Activated T-cell treated with anti-CD3 and anti-CD28 coated beads, Interleukin-2, amount 50 U/mL, for 24 hours (primary cell): ENCODE measurements at places on chromosomes 12 and 14.

GRCh38 chr12:109927622-109928021 lies 27.5 kb downstream of the TCHP start:
- DNase-seq = peak; percentile 48

GRCh38 chr14:33948145-33948868 lies 2.6 kb downstream of the EGLN3 start:
- DNase-seq = no peak

DNA sequence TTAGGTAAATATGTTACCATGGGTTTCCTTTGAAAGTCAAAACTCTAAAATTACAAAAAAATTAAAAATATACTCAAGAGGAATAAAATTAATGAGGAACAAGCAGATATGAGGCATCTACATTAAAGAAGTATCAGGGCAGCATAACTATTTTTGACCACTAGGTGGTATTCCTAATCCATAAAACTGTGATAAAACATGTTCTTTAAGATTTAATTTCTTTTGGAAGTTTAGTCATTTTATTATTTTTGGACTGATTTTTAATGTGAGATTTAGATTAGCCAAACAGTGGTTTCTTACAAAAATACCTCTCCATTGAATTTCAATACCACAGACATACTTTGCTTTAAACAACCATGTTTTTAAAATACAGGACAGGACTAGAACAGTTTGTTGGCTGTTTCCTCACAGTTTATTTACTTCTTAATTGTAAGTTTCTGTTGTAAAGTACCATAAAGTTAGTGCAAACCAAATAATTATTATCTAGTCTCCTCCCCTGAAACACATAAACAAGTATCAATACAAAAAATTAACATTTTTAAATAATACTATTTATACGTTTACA lies 49.8 kb downstream of the NTS start:
- no peak for DNase-seq

DNA sequence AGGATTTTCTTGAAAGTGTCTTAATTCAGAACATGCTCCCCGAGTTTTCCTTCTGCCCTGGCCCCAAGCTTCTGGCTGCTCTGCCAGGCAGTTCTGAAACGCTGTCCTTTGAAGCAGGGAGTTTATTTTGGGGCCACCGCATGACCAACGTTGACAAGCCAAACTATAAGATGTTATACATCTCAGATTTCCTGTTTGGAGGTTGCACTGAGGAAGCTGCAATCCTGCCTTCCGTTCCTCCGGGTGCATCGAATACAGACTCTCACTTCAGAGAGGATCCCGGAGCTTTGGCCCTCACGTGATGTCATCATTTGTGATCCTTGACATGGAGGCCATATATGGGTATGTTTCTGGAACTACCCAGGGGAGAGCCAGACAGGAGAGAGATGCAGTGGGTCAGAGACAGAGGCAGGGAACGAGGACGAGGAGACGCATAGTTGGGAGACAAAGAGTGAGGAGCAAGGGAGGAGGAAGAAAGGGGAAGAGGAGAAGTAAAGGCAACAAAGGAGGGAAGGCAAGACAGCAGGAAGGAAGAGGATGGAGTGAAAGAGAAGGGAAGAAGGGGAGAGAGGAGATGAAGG lies at the start of gene ASB2:
Gene ASB2 (minus strand): TSS at position 94 of the 581 bp plus-strand sequence. CDS start 12,031 bp downstream, outside the sequence.
- DNase-seq = no peak

GRCh38 chr12:9961106-9961505 lies 10.1 kb upstream of the CLEC12A start:
- no peak for DNase-seq

GRCh38 chr12:12892681-12893141 lies 1.3 kb downstream of the GPRC5A start:
- DNase-seq = no peak

- DNase-seq = no peak
Measured at GRCh38 chr12:24228371-24228770, 278.9 kb upstream of the SOX5 start.

- no peak for DNase-seq
Measured at GRCh38 chr14:62118461-62118860, 356.2 kb downstream of the SNAPC1 start.

DNA sequence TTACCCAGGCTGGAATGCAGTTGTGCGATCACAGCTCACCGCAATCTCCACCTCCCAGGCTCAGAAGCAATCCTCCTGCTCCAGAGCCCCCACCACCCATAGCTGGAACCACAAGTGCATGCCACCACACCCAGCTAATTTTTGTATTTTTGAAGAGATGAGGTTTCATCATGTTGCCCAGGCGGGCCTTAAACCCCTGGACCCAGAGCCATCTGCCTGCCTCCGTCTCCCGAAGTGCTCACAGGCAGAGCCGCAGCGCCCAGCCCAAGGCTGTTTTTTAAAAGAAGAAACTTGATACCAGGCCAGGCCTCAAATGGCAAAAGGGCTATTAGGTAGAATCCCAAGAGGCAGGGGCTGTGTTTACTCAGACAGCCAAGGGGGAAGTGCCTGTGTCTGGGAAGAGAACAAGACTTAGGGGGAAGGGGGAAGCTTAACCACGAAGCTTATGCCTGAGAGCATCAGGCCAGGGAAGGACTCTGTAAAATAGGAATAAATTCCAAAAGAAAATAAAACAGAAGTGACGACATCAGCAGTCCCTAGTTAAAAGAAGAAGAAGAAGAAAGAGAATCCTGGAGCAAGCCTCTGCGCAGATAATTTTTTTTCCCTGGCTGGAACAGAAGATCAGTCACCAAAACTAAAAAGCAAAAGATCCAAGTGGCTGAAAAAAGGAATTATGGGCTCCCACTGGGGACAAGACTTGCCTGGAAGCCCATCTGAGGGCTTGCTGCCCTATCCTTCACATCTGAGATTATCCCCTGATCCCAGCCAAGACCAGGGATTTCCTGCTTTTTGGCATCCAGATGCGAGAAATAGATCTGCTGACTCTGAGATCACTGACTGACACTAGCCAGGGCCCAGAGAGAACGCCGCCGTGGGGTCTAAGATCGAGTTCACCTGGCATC lies 170.5 kb downstream of the NDUFA12 start:
- DNase-seq = no peak

DNA sequence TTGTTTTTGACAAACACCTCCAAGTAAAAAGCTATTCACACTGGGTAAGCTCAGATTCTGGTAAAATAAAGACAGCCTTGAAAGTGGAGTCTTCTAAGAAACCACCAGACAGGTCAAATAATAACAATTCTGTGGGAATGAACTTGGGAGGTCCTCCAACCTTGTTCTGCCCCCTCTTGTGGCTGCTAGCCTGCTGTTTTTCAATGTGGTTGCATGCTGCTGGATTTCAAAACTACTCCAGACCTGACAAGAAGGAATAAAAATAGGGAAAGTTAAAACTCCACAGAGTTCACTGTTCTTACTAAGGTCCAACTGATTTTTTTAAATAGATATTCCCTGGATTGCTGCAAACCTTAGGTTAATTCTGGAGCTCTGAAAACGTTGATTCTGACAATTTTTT lies 32.2 kb upstream of the RIN3 start:
- DNase-seq = no peak

- no peak for DNase-seq
Measured at GRCh38 chr14:53458368-53458814, 305.3 kb upstream of the DDHD1 start.

DNA sequence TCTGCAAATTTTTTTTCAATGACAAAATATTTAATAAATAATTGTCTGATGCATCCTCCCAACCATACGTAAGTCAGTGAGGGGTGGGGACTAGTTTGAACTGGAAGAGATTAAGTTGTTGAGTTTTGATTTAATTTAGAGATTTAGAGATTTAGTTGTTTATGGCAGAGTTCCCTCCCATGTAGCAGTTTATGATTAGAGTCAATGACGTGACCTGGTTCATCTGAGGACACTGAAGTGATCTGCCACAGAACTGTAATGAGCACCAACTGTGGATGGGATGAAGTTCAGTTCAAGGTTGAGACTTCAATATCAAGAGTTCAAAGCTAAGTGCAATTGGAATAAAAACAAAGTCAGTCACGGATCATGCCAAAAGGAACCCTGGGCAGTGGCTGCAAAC lies 609.3 kb downstream of the NOVA1 start:
- no peak for DNase-seq

GRCh38 chr12:40313928-40314327 lies 89.1 kb downstream of the LRRK2 start:
- DNase-seq = no peak

DNA sequence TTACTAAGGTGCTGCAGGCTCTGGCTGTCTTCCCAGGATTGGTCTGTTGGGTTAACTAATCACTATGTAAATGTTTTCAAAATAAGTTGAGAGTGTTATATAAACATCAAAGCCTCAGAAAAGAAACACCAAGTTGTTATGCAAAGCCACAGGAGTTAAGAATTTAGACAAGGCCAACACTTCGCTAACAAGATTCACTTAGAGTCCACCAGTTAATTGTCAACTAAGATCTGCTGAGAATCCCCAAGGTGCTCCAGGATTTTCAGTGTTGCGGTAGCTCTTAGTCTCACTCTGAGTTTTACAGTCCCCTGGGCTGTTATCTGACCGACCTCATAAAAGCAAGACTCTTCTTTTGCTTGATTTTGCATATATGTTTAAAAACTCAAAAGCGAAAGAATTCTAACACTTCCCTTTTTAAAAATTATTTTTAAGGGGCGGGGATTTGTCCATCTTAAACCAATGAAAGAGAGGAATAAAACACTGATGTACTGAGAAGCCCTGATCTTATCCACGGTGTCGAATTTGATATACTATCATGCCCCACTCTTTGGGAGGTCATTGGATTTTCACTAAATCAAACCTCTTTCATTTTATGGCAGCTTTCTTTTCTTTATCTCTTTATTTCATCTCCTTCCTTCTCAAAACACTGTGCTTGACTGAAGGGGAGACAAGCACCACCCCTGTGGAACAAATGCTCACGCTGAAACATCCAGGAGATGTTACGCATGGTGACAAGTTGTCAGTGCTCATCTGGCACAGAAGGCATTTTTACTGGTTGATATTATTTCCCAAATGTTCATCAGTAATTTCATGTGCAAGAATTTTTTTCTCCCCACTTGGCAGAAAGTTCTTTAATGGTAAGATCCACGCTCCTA lies 7.0 kb downstream of the NIN start:
- no peak for DNase-seq

DNA sequence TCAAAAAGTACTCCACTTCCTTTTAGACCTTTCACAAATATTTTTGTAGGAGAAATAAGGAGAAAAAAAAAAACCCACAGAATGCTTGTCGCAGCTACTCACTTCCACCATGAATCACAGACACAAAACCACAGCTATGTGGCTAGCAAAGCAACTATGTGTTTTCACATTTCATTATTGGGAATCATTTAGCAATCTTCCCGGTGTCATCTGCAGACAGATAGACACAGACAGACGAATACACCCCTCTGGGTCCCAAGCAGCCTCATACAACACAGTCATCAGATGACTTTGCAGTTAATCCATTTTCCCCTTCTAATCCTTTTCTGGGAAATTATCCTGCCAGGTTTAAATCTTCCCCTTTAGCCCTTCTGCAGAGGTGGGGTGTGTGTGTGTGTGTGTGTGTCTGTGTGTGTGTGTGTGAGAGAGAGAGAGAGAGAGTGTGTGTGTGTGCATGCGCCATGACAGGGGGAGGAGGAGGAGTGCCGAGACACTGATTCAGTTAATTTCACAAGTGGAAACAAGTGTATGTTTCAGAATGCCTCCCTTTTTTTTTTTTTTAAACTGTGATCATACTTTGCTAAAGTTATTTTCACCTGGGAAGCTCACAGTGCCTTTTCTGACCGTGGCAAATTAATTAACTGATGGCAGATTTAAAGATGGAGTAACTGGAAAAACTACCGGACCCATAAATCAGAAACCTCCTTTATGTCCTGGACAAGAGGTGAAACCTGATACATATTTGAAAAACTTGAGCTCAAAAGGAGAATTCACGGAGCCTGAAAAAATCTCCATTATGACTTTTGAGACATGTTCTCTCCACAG lies 39.9 kb downstream of the LTBP2 start:
- no peak for DNase-seq

- no peak for DNase-seq
Measured at GRCh38 chr14:33647385-33647786, 303.5 kb downstream of the EGLN3 start.

GRCh38 chr14:103854822-103855733 lies 7.7 kb upstream of the PPP1R13B start:
- no peak for DNase-seq

GRCh38 chr12:115763376-115763775 lies 514.1 kb downstream of the MED13L start:
- no peak for DNase-seq

GRCh38 chr14:85454226-85454813 lies 75.6 kb upstream of the FLRT2 start:
- no peak for DNase-seq

DNA sequence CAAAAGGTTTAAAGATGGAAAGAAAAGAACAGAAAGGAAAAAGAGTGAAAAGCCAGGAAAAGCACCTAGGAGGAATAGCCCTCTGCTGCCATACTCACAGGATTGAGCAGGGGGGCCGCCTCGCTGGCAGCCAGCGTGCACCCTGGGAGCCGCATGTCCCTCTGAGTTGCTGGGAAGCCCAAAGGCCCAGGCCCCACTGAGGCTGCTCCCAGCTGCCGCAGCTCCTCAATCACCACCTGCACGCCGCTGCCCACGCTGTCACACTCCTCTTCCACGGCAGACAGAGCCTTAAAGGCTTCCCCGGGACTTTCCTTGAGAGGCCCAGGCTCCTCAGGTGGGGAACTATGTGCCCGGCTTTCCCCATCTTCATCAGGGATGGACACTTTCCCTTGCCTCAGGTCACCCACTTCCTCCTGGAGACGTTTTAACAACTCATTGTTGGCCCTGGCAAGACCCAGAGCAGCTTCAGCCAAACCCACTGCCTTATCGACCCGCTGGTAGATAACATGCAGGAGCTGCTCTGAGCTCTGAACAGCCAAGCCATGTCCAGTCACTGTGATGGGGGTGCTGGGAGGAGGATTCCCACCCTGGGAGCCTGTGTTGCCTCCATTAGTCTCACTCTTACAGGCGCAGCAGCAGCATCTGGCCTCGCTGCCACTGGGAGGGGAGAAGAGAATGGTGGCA lies 11.5 kb downstream of the C14orf93 start:
- DNase-seq = peak; percentile 15

DNA sequence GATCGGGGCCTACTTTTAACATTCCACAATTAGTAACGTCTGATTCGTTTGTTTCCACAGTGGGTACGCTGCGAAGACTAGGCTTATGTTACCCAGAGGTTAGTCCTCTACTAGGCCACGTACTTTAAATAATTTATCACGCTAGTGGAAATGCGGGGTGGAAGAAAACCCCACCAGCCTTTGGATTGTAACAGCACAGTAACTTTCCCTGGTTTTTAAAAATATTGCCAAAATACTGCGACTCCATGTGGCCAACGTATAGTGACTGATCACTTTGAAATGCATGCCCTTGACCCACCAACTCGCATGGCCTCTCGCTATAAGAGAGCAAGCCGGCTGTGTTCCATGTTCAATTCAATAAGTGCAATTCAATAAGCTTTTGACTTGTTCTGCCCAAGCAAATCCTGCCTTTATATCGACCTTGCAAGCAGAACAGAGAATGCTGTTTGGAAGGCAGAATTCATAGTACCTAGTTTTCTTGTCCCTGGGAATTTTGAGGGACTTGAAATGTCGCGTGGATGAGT lies 882 bp upstream of the GTF2A1 start:
- peak; percentile 37 for DNase-seq

DNA sequence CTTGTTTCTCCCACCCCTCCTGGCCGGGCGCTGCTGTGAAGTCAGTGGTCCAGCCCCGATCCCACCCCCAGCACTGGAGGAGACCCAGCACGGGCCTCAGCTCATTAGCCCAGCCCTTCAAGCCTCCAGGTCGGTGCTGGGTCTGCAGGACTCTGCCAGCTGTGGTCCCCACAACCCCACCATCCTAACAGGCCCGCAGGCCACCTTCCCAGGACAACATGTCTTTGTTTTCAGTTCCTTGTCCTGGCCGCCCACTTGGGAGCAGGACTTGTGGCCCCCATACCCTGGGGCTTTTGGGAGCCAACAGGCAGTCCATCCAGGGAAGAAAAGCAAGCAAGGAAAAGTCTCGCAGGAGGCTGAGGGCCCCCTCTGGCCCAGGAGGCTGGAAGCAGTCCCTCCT lies 60.0 kb downstream of the HRK start:
- DNase-seq = no peak
